ENCODE measurements at places on chromosomes 12 and 14. TPM values are rescaled to one million over a fixed set of nuclear protein-coding genes. Genes with fewer than 3 reads are reported as not detected.
A peak's percentile ranks its signal among the peaks of the same experiment; 100 is the strongest.

DNA sequence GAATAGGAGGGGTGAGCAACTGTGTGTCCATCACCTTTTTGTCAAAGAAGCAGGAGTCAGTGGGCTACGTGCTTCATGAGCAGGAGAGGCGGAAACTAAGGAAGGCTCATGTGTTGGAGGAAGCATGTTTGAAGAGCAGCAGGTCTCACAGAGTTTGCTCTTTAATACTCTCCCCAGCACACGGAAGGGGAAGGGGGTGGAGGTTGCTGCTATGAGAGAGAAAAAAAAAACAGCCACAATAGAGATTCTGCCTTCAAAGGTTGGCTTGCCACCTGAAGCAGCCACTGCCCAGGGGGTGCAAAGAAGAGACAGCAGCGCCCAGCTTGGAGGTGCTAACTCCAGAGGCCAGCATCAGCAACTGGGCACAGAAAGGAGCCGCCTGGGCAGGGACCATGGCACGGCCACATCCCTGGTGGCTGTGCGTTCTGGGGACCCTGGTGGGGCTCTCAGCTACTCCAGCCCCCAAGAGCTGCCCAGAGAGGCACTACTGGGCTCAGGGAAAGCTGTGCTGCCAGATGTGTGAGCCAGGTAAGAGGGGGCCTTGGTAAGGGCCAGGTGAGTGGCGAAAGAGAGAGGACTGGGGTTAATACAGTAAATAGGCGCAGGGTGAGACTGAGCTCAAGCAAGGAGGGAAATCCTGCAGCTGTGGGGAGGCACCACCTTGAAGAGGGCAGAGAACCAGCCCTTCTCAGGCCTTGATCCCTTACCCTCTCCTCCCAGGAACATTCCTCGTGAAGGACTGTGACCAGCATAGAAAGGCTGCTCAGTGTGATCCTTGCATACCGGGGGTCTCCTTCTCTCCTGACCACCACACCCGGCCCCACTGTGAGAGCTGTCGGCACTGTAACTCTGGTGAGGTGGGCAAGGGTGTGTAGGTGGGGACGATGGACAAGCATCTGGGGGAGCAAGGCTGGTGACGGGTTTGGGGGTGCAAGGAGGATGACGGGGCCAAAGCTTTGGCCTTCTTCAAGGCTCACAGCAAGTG is at the start of gene CD27:
CD27 (plus strand) TSS at position 252 of the 985 bp plus-strand sequence; CDS start at position 393, 141 bp downstream.
- no peak for DNase-seq

DNA sequence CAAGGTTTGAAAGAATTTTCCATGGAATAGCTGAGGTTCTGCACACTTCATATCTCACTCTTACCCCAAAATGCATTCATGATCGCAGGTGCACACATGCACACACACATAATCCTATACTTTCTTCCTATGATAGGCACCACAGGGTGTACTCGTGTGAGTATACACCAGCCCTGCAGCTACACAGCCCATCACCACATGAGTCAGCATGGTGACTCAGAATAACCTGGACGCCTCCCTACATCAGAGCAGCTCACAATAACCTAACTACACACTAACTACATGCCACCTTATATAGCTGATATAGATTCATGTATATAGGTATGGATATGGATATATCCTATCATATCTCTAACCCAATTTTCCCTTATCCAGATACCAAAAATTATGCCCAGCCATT is 850.2 kb upstream of the TMEM132C start:
- no peak for DNase-seq

GRCh38 chr14:106511006-106511799 is 984.8 kb downstream of the TMEM121 start:
- no peak for DNase-seq

DNA sequence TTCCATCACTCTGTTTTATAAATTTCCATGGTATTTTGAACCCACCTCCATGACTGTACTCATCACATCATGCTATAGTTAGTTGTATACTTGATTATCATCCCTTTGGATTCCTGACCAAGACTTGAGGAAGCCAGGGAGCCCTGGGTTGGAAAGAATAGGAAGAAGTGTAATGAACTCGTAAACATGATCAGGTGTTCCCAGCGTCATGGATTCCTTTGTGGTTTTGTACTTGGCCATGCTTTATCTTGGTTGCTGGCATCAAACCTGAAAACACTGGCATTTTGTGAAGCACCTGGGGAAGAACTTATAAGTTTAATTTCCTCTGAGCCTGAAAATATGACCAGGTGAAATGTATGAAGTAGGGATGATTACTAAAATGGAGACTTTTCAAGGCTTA is 76.4 kb downstream of the CHST11 start:
- DNase-seq = no peak

DNA sequence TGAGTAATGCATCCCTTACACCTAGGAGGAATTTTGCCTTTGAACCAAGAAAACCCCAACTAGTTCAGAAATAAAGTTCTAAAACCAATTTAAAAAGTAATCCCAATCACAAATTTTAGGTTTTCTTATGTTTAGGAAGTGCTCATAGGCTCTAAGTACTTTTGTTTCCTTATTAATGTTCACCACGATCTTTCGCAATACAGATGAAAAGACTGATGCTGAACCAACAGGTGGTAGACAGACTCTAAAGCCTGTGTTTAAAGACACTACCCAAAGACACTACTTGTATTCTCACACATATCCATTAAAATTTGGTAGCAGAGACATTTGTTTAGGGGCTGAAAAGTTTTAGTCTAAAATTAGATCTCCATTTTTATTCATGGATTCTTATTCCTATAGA is 10.6 kb upstream of the PHLDA1 start:
- DNase-seq = no peak

GRCh38 chr12:106329231-106329982 is 26.9 kb downstream of the TCP11L2 start:
- no peak for DNase-seq

DNA sequence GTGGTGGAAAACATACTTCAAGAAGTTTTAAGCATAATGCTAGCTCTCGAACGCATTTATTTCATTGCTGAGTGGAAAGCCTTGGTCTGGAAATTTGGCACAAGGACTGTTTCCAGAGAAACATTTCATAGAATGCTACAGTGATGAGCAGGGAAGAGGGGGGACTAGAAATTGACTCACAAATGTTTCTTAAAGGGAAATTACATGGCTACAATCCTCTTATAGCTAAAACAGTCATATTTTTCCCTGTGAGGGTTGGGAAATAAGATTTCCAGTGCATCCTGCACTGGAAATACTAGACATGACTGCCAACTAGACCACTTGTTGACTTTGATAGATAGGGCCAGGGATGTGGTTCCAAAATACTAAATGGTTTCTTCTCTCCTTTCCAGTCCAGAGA is 197.3 kb upstream of the RGS6 start:
- DNase-seq = no peak

DNA sequence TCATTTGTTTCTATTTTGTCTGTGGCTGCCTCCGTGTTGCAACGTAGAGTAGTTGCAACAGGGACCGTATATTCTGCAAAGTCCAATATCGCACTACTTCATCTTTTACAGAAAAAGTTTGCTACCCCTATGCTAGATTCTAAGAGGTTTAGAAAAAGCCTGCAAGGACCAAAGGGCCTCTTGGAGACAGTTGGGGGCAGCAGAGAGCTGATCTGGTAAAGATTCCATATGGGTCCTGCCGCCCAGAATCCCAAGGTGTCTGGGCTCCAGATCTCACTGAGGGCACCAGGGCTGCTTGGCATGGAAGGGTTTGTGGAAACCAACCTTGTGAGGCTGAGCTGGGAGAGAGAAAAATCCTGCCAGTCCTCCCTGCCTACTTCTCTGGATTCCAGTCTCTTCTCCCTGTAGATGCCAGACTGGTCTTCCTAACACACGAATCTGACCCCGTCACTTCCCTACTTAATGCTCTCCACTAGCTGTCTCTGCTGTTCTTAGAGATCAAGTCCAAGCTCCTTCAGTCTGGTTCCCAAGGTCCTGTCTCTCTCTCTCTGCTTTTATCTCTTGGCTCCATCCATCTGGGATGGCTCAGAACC is 74.6 kb downstream of the GLRX5 start:
- no peak for DNase-seq

GRCh38 chr12:100274291-100274690 is 7.3 kb downstream of the SCYL2 start:
- DNase-seq = no peak

- peak; percentile 83 for DNase-seq
Observed at GRCh38 chr12:122097927-122098756, 19.6 kb downstream of the MLXIP start.

- no peak for DNase-seq
Observed at GRCh38 chr14:94702629-94703028, 67.3 kb downstream of the GSC start.

GRCh38 chr12:43899574-43899973 is 63.7 kb downstream of the TMEM117 start:
- DNase-seq = no peak

- no peak for DNase-seq
Observed at GRCh38 chr12:48110691-48111311, 4.9 kb upstream of the SENP1 start.

- no peak for DNase-seq
Observed at GRCh38 chr14:50451854-50452253, 55.2 kb upstream of the CDKL1 start.

DNA sequence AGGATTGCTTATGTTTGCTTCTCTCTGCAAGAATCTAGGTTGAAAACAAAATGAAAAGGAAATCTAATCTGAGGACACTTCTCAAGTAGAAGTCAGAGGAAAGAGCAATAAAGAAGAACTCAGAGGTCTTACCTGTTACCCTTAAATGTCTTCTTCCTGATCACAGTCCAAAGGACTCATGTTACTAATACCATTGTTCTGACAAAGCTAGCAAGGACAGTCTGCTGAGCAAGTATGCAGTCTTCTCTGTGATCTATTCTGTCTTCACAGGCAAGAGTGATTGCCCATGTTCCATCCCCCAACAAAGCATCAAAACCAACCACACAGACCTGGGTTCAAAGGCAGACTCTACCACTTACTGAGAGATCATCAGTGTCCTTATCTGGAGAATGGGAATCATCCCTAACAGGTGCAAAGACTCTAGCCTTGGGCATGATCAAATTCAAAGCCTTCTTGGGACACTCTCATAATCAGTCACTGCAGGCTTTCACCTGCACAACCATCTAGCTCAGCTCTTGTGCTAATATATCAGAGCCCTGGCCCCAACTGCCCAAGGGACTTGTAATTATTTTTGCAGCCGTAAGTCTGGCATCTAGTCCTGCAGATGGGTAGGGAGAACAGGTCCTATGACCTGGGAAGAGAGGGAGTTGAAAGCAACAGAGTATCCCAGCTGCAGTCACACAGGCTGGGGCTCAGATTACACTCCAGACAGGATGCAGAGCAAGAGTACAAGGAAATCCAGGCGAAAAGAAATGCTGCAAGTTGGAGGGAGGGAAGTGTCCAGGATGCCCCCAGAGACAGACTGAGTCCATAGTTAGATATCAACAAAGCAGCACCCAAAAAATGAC is 97.9 kb upstream of the NUDT4 start:
- DNase-seq = no peak

- DNase-seq = no peak
Observed at GRCh38 chr12:31494455-31494854, 96.5 kb downstream of the DENND5B start.

GRCh38 chr12:132477017-132477702 is 12.8 kb upstream of the FBRSL1 start:
- no peak for DNase-seq

DNA sequence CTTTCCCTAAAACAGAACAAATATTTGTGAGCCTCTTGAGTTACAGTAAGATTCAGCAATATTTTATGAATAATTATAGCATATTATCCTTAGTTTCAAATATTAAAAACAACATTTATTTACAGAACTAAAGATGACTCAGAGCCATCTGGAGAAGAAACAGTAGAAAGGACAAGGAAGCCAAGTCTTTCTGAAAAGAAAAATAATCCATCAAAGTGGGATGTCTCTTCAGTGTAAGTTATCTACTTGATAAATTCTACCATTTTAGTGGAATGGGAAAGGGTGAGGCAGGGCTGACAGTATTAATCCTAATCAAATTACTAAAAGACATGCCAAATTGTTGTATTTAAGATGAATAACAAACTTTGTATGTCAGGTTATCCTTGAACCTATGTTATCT is 88.1 kb downstream of the DNAI7 start:
- no peak for DNase-seq

GRCh38 chr12:121190523-121191031 is 19.4 kb upstream of the P2RX4 start:
- no peak for DNase-seq

DNA sequence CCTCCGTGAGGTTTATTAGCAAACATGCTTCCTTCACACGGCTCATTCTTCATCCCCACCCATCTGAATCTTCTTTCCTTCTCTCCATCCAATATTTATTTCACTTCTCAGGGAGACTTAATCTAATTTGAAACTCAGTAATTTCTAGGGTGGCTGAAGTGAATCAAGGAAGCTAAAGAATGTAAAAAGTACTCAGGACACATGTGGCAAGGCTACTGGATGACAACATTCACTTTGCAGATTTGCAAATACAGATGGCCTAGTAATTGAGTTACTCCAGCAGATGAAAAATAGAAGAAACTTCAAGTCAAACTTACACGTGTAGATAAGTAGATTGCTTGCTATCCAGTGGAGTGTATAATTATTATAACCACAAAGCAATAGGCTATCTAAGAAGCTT is 15.4 kb upstream of the BEST3 start:
- DNase-seq = no peak

GRCh38 chr14:99806836-99807235 is 13.6 kb downstream of the EML1 start:
- no peak for DNase-seq

- DNase-seq = no peak
Observed at GRCh38 chr14:94304243-94304642, 11.2 kb upstream of the SERPINA10 start.

GRCh38 chr14:69183735-69184134 is 7.6 kb upstream of the EXD2 start:
- DNase-seq = no peak

DNA sequence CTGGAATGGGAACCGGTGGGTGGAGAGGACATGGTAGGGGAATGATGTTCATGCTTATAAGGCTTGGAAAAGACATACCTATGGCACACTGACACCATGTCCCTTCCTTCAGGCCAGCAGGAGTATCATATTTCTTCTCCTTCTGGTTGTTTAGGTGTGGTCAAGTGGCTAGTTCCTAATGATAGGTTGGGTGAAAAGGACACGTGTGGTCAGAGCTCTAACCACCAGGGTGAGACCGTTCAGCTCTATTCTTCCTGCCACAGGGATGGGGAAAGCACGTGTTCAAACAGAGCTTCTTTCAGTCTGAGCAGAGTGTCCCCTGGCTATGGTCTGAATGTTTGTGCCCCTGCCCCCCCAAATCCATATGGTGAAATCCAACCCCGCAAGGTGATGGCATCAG is 209.1 kb downstream of the PAX9 start:
- DNase-seq = no peak

GRCh38 chr12:76374386-76375020 is 26.3 kb upstream of the BBS10 start:
- no peak for DNase-seq

Gene KLRC2
- polyA plus RNA-seq = 2.1 TPM

Gene FOS
- 504 TPM for polyA plus RNA-seq

Gene LAG3
- polyA plus RNA-seq = 0.25 TPM

Gene CCDC198
- not detected for polyA plus RNA-seq

Gene CD69
- 0.59 TPM for polyA plus RNA-seq

Gene SDSL
- 9.1 TPM for polyA plus RNA-seq

Gene RBM23
- 54.3 TPM for polyA plus RNA-seq

Gene LRRC43
- not detected for polyA plus RNA-seq

Gene IFNG-AS1
- polyA plus RNA-seq = not detected

Gene CMA1
- not detected for polyA plus RNA-seq

Gene STXBP6
- 0.05 TPM for polyA plus RNA-seq

Gene KRT6C
- 0.08 TPM for polyA plus RNA-seq

Gene COX14
- polyA plus RNA-seq = 214 TPM

Gene PZP
- polyA plus RNA-seq = not detected
